ENCODE measurements at places on chromosomes 12 and 14.

DNA sequence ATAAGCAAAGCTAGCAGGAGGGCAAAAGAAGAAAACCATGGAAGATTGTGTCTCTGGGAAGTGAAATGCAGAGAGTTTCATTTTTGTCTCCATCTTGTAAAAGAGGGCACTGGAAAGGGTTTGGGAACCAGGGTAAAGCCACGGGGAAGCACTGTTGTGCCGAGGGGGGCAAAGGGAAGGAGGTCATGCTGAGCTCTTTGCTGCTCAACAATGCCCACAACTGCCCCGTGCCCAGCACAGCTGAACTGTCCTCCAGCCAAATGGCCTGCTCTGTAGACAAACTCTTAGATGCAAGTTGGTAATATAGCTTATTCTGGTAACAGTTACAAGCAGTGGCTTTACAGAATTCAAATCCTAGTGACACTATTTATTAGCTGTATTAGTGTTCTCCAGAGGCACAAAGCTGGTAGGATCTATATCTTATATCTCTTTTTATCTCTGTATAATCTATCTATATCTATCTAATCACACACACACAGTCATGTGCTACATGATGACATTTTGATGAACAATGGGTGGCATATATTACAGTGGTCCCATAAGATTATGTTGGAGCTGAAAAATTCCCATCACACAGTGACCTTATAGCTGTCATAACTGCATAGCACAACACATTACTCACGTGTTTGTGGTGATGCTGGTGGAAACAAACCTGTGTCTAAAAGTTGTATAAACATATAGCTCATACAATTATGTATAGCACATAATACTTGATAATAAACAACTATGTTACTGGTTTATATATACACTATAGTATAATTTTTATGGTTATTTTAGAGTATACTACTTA, 203.4 kb upstream of the DDHD1 start:
- no peak for DNase-seq

GRCh38 chr12:91954747-91955146, 190.9 kb downstream of the BTG1 start:
- DNase-seq, result no peak

GRCh38 chr12:22115711-22116110, 69.7 kb downstream of the CMAS start:
- no peak for DNase-seq

DNA sequence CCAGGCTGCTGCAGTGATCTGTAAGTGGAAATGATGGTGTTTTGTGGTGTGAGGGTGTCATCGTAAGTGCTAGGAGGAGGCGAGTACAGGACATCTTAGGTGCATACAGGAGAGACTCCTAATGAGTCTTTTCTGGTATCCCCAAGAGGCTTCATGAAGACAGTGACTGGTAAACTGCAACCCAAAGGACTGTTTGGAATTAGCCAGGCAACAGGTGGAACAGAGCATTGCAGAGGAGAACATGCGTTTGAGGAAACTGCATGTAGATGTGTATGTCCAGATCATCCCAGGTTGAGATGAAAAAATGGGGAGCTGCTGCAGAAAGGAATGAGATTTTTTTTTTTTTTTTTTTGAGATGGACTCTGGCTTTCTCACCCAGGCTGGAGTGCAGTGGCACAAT, 5.4 kb downstream of the ACAD10 start:
- DNase-seq, result no peak

- peak; percentile 4 for DNase-seq
Measured at GRCh38 chr14:63524537-63525155, 18.5 kb downstream of the PPP2R5E start.
